Activated CD4-positive, alpha-beta T cell treated with anti-CD3 and anti-CD28 coated beads for 1 hour (primary cell): ENCODE measurements at places on chromosomes 3 and 15.

DNA sequence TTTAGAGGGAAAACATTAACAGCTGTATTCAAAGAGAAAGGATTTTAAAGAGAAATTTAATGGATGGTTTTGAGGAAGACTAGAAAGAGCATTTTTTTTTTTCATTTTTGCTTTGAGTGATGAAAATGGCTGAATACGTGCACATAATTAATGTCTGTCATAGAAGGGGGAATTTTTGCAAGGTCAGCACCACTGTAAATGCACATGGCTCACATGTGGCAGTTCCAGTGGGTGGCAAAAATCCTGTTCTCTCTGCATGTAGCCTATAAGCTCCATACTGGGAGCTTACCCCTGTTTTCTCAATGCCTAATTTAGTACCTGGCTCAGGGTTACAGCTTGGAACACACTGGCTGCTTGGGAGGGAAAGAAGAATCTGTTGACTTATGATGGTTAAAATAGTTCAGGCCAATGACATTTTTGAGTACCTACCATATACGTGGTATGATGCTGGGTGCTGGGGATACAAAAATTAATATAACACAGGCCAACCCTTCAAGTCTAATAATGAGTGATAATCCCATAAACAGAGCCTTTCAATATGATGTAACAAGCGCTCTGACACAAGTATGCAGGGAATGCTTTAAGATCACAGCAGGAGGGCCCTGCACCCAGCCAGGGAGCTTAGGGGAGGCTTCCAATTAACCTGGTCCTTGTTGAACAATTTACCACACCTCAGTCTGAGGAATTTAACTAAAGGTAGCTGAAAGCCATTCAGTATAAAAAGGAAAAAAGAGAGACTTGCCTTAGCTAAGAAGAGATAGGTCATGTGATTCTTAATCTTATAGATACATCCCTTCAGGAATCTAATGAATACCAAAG is 33.0 kb downstream of the HSPBAP1 start:
- DNase-seq: no peak

GRCh38 chr15:77350792-77351191 is 69.1 kb downstream of the PEAK1 start:
- DNase-seq: no peak

DNA sequence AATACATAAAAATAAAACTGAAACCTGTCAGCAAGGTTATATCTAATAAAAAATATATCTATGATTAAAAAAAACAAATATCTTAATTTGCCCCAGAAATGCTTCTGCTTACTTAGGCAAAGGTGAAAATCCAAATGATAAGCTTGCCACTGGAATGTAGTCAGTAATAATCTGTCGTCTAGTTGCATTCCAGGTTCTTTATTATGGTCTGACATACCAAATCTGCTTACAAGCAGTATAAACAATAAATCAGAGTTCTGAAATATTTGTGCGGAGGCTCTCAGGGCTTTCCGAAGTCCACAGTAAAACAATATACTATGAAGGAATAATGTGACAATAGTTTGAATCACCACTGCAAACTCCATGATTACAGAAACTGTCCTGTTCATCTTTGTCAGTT is 1133.5 kb downstream of the ROBO1 start:
- DNase-seq: no peak

GRCh38 chr3:146953511-146953981 is 348.4 kb upstream of the PLSCR5 start:
- no peak for DNase-seq

GRCh38 chr15:95442107-95442719 is 888.3 kb upstream of the NR2F2 start:
- DNase-seq: no peak

- DNase-seq: no peak
Observed at GRCh38 chr3:17143893-17144664, 259.3 kb downstream of the PLCL2 start.

GRCh38 chr3:150527464-150528255 is 18.6 kb downstream of the SERP1 start:
- DNase-seq: no peak

GRCh38 chr3:16448639-16449070 is 64.8 kb downstream of the RFTN1 start:
- DNase-seq: no peak

GRCh38 chr3:66498687-66499621 is 1.9 kb downstream of the LRIG1 start:
- no peak for DNase-seq

DNA sequence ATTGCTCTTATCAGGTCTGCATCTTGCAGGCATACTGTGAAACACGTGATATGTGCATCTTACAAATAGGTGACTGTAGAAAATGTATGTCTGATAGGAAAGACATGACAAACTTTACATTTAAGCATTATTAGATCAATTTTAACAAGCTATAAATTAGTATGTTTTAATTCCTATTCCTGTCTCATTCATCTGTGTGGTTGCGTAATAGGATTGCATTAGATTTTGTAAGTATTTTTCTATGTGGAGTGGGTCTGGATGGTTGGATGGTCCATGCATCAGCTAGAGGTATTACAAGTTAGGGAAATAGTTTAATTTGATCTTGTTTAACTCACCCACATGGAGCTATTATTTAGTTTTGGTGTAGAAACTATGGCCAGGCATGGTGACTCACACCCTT is 18.8 kb downstream of the ASTE1 start:
- DNase-seq: no peak

DNA sequence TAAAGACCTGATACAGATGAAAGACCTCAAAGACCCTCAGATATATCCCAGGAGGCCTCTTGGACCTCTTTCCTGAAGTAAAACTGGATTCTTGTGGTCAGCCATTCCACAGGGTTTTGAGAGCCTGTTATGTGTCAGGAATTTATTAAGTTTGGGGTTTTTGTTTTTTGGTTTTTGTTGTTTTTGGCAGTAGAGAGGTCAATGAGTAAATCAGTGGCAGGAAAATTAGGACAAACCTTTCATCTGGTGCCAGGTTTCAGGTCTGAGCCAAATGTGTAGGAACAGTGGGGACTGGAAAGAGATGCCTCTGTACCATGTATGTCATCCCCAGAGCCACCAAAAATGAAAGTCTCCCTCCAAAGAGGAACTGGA is 520.4 kb upstream of the MDFIC2 start:
- DNase-seq: no peak

DNA sequence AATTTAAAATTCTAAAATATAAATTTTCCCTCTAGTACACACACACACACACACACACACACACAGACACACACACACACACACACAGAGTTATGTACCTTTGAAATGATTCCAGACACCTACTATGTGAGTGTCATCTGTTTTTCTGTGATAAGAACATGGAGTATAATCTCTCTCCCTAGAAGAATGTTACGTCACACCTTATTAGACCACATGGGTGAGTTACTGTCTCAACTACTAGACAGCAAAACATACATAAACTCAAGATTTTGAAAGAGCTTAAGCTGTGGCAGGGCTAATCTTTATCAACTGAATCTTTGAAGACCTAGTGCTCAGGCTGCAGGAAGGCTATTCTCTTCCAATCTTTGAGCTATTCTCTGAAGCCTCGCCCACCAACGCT is 385.9 kb upstream of the BCHE start:
- DNase-seq: no peak

GRCh38 chr3:126201168-126201567 is 20.8 kb upstream of the ALDH1L1 start:
- DNase-seq: no peak

- no peak for DNase-seq
Observed at GRCh38 chr15:67559158-67559557, 16.7 kb downstream of the MAP2K5 start.

DNA sequence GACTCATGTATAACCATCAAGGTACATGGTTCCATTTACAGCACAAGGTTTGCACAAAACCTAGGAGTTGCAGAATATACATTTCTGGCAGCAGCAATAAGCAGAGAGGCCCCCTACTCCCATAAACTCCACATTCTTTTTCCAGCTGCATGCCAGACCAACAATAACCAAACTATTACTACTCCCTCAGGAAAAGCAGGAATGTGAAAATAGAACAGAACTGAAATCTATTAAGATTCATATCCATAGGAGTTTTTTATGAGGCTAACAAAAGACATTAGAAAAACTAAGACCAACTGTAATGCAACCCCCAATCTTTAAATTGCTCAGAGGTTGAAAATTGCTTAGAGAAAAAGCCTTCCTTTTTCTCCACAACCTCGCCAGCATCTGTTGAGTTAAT is 27.6 kb upstream of the TOP2B start:
- no peak for DNase-seq

- DNase-seq: no peak
Observed at GRCh38 chr3:126446791-126447190, 28.9 kb downstream of the ZXDC start.

GRCh38 chr3:9147896-9148266 is 101.6 kb downstream of the SRGAP3 start:
- no peak for DNase-seq

- no peak for DNase-seq
Observed at GRCh38 chr3:80526153-80526552, 758.4 kb upstream of the ROBO1 start.

DNA sequence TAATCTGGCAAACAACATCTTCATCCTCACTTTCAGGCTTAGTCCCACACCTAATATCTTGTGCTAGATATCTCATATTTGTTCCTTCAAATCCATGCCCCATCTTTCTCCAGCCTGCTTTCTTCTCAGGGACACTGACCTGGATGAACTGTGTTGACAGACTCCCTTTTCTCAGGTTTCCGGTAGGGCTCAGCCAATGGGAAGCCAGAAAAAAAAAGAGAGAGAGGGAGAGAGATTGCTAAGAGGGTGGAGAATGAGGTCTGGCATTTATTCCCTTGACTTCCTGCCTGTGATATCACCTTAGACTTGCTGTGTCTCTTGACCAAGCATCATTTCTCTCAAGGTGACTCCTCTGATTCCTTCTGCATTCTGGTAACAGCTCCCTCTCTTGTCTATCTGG is 145.6 kb upstream of the ABI3BP start:
- DNase-seq: no peak

GRCh38 chr3:146250449-146251382 is at the start of gene PLSCR4:
TSS of gene PLSCR4 (minus strand) at chr3:146251105. CDS start at chr3:146222071, 29,034 bp downstream.
- DNase-seq: no peak

DNA sequence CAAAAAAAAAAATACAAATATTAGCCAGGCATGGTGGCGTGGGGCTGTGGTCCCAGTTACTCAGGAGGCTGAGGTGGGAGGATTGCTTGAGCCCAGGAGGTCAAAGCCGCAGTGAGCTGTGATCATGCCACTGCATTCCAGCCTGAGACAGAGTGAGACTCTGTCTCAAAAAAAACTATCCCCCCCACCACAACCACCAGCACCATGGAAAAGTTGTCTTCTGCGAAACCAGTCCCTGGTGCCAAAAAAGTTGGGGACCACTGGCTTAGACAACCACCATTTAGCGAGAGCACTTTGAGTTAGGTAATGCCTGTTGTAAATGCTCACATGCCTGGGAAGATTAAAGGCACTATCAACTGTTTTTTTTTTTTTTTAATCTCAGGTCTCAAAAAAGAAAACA is 15.4 kb downstream of the ARHGAP31 start:
- no peak for DNase-seq

GRCh38 chr3:155225417-155225816 is 68.1 kb downstream of the STRIT1 start:
- no peak for DNase-seq

- DNase-seq: no peak
Observed at GRCh38 chr15:26126070-26126469, 262.9 kb upstream of the ATP10A start.

DNA sequence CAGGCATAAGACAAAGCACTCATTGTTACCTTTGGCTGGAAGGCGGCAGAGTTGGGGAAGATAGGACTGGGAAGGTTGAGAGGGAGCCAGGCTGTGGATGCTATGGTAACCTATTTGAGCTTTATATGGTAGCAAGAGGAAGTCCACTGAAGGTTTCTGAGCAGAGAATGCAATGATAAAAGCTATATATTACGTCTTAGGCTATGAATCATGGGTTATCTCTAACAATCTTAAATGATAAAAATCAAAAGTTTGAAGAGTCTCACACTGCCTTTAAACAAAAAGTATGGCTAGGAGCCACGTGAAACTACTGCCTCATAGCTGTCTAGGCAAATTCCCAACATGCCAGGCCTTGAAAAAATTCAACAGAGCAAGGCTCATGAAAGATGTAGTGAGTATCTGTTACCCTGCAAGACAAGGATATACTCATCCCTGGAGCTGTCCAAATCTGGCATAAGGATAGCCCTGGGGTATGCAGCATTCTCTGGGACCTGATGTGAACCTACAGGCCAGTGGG is 4.1 kb downstream of the P3H2 start:
- no peak for DNase-seq

DNA sequence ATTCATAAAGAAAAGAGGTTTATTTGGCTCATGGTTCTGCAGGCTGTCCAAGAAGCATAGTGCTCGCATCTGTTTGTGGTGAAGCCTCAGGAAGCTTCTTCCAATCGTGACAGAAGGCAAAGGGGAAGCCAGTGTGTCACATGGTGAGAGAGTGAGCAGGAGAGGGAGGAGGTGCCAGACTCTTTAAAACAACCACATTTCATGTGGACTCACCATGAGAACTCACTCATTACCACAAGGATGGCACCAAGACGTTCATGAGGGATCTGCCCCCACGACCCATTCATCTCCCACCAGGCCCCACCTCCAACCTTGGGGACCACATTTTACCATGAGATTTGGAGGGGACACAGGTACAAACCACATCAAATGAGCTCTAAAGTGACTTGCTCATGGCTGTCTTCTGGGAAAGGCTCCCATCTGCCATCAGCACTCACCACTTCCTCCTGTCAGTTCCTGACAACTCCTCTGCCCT is 327.3 kb upstream of the TLE3 start:
- no peak for DNase-seq

- DNase-seq: no peak
Observed at GRCh38 chr3:51637941-51638471, 33.0 kb upstream of the TEX264 start.

DNA sequence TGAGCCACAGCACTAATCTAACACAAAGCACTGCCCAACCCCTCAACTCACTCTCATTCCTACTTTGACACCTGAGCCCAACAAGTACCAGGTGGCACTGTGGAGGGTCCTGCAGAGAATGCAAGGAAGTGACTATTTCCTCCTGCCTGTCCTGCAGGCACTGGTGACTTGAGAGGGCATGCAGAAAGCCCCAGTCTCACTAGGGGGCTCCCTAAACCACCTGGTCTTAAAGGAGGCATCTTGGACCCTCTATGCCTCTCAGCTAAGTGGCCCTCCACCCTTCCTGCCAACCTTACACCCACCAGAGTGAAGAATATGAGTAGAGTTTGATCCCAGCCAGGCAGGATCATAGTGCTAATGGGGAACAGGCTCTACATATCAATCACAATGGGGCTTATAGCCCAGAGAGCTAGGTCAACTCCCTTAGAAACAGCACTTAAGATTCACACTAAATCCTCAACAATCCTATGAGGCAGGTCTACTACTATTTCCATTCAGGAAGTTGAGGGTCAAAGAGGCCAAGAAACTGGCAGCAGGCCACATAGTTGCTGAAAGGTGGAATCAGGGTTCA is 15.2 kb downstream of the TRAIP start:
- DNase-seq: no peak

DNA sequence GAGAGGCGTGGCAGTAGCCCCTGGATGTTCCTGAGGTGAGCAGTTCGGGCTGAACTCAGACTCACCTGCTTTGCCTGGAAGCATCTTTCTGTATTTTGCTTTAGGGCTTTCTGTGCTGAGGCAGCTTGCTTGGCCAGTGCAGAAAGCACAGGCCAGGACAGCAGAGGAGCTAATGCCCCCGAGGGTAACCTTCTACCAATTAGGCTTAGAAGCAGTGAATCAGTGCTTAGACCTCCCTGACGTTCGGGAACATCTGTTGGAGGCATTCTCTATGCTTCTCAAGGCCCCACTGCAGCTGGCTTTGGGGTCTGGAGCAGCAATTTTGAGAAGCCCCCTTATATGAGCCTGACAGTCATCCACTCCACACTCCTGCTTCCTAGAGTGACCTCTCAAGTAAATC is 350.7 kb upstream of the PROK2 start:
- DNase-seq: no peak
